Osteocyte (in vitro differentiated cells): ENCODE measurements at places on chromosomes 16 and 17. TPM values are rescaled to one million over a fixed set of nuclear protein-coding genes. Genes with fewer than 3 reads are reported as not detected.

Gene SCARF1
- total RNA-seq: 0.21 and 0.64 TPM in 2 replicates

Gene CSH1
- total RNA-seq: not detected in 2 replicates

Gene TSPOAP1
- total RNA-seq: 0.05 TPM in 1 of 2 replicates, not detected in the other

Gene CEP295NL
- total RNA-seq: 7.3 and 9.2 TPM in 2 replicates

Gene CSH2
- total RNA-seq: not detected in 2 replicates

Gene NAGS
- 0.29 and 0.78 TPM in 2 replicates for total RNA-seq

Gene SLC13A2
- total RNA-seq: not detected in 2 replicates

Gene TBC1D3E
- total RNA-seq: not detected in 2 replicates

Gene NXN
- 123 and 131 TPM in 2 replicates for total RNA-seq

Gene SDR42E1
- not detected in 2 replicates for total RNA-seq

Gene TTYH2
- 1.8 and 2.0 TPM in 2 replicates for total RNA-seq

Gene PTX4
- total RNA-seq: not detected in 2 replicates

Gene MMP15
- total RNA-seq: 4.9 and 5.2 TPM in 2 replicates

Gene CLEC10A
- not detected in 2 replicates for total RNA-seq

Gene SHISA6
- 0.05 TPM in 1 of 2 replicates, not detected in the other for total RNA-seq

Gene PRSS27
- 4.2 and 5.5 TPM in 2 replicates for total RNA-seq

Gene MYL11
- total RNA-seq: not detected in 2 replicates

Gene UMOD
- not detected in 2 replicates for total RNA-seq

Gene SNRNP25
- total RNA-seq: 28.6 and 30.4 TPM in 2 replicates

Gene CCL11
- not detected in 2 replicates for total RNA-seq

Gene CSHL1
- total RNA-seq: not detected in 2 replicates

Gene SLC35B1
- 60.0 and 62.0 TPM in 2 replicates for total RNA-seq

Gene UNC13D
- 3.3 and 3.6 TPM in 2 replicates for total RNA-seq

Gene PAM16
- total RNA-seq: 21.0 and 23.7 TPM in 2 replicates

Gene STH
- total RNA-seq: not detected in 2 replicates

Gene NDEL1
- 68.2 and 74.2 TPM in 2 replicates for total RNA-seq

Gene CDH3
- total RNA-seq: 2.5 and 3.6 TPM in 2 replicates

Gene ALKBH5
- 89.4 and 95.9 TPM in 2 replicates for total RNA-seq

Gene PSMC3IP
- 5.5 and 5.6 TPM in 2 replicates for total RNA-seq

Gene RGS11
- total RNA-seq: 6.2 and 9.5 TPM in 2 replicates

Gene LPO
- total RNA-seq: not detected in 2 replicates

Gene PERCC1
- not detected in 2 replicates for total RNA-seq

Gene TMEM98
- total RNA-seq: 92.7 and 97.6 TPM in 2 replicates

Gene DPEP1
- total RNA-seq: not detected in 2 replicates

Gene TGFB1I1
- 112 and 120 TPM in 2 replicates for total RNA-seq

Gene STRADA
- 42.9 and 50.6 TPM in 2 replicates for total RNA-seq

Gene PRSS36
- 0.67 and 0.76 TPM in 2 replicates for total RNA-seq

Gene ST6GALNAC1
- total RNA-seq: not detected in 2 replicates

Gene PDILT
- total RNA-seq: not detected in 2 replicates

Gene SLC47A1
- total RNA-seq: 2.4 and 2.7 TPM in 2 replicates

Gene TVP23C
- total RNA-seq: 22.1 and 26.4 TPM in 2 replicates

Gene CISD3
- total RNA-seq: 15.0 and 16.7 TPM in 2 replicates

Gene CCL4L2
- not detected in 2 replicates for total RNA-seq
